ENCODE measurements at places on chromosomes 7 and 10. TPM values are rescaled to one million over a fixed set of nuclear protein-coding genes. Genes with fewer than 3 reads are reported as not detected.

SCIN gene
- total RNA-seq, result 0.08 TPM

SNX10 gene
- total RNA-seq, result 5.8 TPM

TUBAL3 gene
- total RNA-seq, result not detected

HTRA1 gene
- not detected for total RNA-seq

GRCh38 chr7:25947669-25948516, 204.1 kb upstream of the NFE2L3 start:
- DNase-seq, result no peak

GRCh38 chr10:115801992-115802391, 471.0 kb downstream of the GFRA1 start:
- DNase-seq, result no peak

- no peak for DNase-seq
Measured at GRCh38 chr10:30188556-30189237, 129.3 kb upstream of the JCAD start.

- no peak for DNase-seq
Measured at GRCh38 chr10:75244487-75245353, 9.0 kb upstream of the COMTD1 start.

GRCh38 chr7:83161899-83162401, 734 bp downstream of the PCLO start:
- no peak for DNase-seq

DNA sequence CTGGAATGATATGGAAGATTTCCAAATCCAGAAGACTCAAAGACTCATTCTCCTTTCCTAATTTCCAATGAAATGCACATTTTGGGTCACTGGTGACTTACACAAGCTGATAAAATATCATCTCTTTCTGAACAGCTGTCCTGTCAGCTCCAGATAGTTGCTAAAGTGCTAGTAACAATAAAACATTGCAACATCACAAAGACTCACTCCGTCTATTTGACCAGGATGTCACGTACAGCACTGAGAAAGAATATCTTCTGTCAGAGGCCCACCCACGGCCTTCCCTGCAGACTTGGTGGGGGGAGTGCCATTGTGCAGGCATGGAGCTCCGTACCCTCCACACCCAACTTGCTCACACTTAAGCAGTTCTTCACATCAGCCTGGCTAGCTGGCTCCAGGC, 78.9 kb upstream of the EGR2 start:
- DNase-seq, result no peak

DNA sequence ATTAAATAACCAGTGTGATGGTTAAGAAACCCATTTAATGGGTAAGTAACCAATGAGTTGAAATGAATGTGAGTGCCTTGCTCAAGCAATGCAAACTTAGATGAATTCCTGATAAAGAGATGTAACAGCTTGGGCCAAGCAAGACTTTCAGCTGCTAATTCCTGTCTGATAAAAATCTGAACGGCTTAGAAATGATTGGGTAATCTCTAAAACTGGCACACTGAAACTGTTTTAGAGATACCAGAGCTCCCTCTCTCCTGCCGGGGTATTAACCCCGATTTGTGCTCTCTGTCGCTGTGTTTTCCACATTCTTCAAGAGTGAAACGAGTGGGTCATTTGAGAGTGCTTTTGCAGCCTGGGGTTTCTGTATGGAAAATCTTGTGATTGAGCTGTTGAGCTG, 534.9 kb upstream of the GALNT17 start:
- DNase-seq, result no peak
